Daoy (cell line): ENCODE measurements at places on chromosomes 3 and 15.

GRCh38 chr3:112456147-112456546, 43.1 kb downstream of the BTLA start:
- DNase-seq, result no peak

GRCh38 chr3:31755926-31756658, 223.4 kb downstream of the STT3B start:
- no peak for DNase-seq

- peak; percentile 27 for DNase-seq
Measured at GRCh38 chr15:34799149-34800101, 4.1 kb upstream of the ACTC1 start.

DNA sequence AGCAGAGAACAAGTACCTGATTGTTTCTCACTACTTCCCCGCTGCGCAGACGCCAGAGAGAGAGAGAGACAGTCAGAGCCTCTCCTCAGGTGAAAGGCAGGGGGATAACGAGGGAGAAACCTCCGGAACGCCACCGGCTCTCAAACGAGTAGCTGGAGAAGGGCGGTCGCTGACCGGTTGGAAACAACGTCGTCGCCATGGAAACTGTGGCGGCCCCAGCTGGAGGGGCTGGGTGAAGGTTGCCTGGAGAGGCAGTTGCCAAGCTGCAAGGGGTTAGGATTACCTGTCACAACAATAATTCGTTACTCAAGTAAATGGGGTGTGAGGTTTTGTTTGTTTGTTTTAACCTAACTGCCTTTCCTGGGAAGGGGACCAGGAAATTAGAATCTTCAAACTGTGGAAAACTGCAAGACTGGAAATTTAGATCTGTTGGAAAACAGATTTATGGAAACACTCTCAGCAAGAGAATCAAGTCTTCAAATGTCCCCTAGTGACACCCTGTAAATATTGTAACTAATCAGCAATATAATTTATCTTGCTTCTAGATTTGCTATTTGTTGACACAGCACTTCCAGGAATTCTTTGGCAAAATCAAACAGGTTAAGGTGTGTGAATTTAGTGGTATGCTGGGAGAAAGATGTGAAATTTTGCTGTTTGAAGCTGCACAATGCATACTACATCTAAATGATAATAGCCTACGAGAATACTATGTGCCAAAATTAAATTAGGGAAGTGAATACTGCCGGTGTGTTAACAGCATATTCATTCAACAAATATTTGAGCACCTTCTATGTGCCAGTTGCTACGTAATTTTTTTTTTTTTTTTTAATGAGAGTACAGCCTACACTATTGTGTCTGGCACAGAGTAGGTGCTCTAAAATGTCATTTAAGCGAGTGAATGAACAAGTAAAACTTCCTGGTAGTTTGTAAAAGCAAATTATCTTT, at the start of gene DNAH12:
TSS of gene DNAH12 (minus strand) at position 164 of the 945 bp plus-strand sequence. CDS start 1,474 bp downstream, outside the sequence.
- peak; percentile 46 for DNase-seq

- DNase-seq, result no peak
Measured at GRCh38 chr3:53593611-53594010, 99.2 kb downstream of the CACNA1D start.
